Right renal pelvis (tissue), 4 donors: ENCODE measurements at places on chromosomes 4 and X.

DNA sequence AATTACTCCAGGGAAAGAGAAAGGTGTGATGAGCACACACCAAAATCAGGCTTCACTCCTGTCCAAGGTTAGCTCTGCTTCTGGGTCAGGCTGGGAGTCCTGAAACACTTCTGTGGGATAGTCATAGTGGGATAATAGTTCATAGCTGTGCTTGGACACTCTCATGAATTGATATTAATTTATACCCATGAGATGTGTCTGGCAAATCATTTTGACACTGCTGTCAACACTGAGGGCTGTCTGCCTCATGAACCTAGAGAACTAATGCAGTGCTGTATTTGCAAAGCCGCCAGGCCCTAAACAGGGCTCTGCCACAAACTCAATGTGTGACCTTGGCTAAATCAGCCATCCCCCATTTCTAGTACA lies 24.5 kb upstream of the PGRMC1 start:
- DNase-seq, result no peak

DNA sequence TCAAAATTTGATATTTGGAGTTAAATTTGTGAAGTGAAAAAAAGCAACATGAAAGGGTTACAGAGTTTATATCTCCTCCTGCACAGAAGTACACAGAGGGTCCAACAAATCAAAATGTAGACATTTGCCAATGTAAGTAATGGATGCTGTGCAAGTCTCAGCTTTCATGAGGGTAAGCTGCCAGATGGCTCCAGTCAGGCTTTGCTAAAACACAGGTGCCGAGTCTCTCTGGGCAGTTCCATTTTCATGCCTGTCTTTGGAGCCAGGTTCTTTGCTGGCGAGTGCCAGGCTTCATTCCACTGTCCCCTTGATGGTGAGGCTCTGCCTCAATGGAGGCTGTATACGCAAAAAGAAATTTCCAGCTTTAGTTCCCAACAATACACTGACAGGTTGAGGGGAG lies 27.9 kb downstream of the SLC4A4 start:
- no peak for DNase-seq

- no peak for DNase-seq
Measured at GRCh38 chr4:112175840-112176239, 30.6 kb downstream of the FAM241A start.

DNA sequence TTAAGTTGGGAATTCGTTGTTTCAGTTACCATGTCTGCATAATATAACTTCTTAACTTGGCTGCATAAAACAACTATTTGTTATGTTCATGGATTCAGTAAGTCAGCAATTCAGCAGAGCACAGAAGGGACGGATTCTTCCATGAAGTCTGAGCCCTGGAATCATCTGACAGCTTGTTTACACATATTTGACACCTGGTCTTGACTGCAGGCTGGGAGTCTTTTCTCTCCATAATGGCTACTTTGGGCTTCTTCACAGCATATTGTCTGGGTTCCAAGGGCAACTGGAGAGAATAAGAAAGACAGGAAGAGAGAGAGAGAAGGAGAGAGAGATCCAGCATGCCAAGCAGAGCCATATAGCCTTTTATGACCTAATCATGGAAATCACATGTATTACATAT lies 23.1 kb downstream of the CENPC start:
- no peak for DNase-seq

GRCh38 chrX:119605464-119606279 lies 552 bp downstream of the NKRF start:
- no peak for DNase-seq

GRCh38 chrX:25290132-25290531 lies 274.4 kb upstream of the ARX start:
- DNase-seq, result no peak

GRCh38 chr4:59409647-59410046 lies 1790.5 kb upstream of the ADGRL3 start:
- no peak for DNase-seq
